ENCODE measurements at places on chromosomes 3 and 15.

DNA sequence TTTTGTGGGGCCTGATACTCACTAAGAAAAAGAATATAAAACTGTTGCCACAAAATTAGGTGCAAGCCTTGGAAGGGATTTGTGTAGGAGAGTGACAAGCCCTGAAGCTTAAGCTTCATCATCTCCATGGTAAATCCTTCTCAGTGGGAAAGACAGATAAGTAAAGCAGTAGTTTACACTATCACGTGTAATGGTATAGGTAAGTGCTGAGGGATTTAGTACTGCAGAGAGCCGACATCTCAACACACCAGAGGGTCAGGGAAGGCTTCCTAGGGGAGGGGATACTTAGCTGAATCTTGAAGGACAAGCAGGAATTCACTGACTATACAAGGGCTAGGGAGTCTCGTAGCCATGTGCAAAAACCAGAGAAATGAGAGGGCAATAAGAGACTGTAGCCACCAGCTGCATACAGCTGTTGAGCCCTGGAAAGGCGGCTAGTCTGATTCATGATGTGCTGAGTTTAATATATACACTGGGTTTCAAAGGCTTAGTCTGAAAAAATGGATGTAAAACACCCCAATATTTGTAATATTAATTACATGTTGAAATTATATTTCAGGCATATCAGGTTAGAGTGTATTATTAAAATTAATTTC, 11.1 kb downstream of the SLC24A1 start:
- no peak for DNase-seq

GRCh38 chr3:112980080-112980479, 5.2 kb upstream of the CD200R1 start:
- DNase-seq, result no peak

- DNase-seq, result no peak
These were observed 145.7 kb downstream of the RBMS3 start for GRCh38 chr3:29426302-29427226.

GRCh38 chr3:55538158-55538557, 51.1 kb upstream of the WNT5A start:
- DNase-seq, result no peak

GRCh38 chr3:142618917-142619461, 22.8 kb downstream of the PLS1 start:
- DNase-seq, result no peak

DNA sequence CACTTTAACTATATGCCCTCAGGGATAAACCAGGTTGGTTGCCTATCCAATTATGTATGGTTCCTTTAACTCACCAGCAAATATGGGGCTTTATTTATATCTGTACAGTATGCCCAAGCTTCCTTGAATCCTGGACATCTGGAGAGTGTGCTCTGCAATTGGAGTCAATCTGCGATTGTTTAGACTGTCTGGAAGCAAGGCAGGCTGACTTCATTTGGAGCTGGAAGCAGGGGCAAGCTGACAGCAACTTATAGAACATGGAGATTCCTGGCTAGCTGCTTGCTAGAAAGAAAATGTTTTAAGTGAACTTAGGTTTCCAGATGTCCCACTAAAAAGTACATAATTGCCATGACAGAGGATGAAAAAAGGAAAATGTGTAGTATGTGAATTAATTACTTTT, 63.7 kb upstream of the TPRG1 start:
- DNase-seq, result no peak

DNA sequence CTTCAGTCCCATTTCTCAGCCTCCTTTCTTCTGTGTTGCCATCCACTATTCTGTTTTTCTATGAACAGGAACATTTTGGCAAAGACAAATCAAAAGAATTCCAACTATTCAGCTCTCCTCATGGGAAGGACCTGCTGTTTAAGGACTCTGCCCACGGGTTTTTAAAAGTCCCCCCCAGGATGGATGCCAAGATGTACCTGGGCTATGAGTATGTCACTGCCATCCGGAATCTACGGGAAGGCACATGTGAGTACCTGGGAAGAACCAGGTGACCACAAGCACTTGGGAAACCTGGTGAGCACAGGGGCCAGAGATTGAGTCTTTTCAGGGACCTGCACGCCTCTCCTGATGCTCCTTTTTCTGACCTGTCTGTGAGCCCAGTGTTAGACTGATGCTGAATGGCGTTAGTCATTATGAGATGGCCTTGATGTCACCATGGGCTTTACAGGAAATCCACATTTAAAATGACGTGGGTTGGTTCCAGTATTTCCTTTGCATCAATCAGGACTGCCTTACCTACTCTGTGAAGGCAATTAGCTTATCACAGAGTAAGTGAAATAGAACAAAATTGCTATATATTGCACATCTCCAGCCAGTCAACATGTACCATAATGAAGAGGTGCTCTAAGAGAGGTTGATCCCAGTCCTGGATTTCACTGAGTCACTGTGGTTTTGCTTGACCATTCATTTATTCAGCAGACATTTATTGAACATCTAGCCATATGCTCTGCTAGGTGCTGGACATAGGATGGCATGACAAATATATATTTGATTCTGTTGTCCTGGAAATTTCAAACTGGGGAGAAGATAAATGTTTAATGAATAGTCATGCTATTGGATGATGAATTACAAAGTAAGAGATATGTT, 11.7 kb downstream of the TF start:
- DNase-seq, result no peak

- no peak for DNase-seq
These were observed 4.5 kb downstream of the PTX3 start for GRCh38 chr3:157441102-157441624.
